ENCODE measurements at places on chromosomes 6 and 20. TPM values are rescaled to one million over a fixed set of nuclear protein-coding genes. Genes with fewer than 3 reads are reported as not detected.

The HCRTR2 gene
- not detected for total RNA-seq

The UNC93A gene
- not detected for total RNA-seq

The WFDC10B gene
- not detected for total RNA-seq

The BCAS4 gene
- 4.9 TPM for total RNA-seq

The RIPPLY2 gene
- total RNA-seq, result not detected

The TOMM6 gene
- total RNA-seq, result 134 TPM

The ANKRD66 gene
- not detected for total RNA-seq

The CLPSL1 gene
- not detected for total RNA-seq

The OR12D3 gene
- not detected for total RNA-seq

The EPB41L1 gene
- total RNA-seq, result not detected

The CDH4 gene
- total RNA-seq, result 0.05 TPM

The CALHM4 gene
- not detected for total RNA-seq

The DEFB132 gene
- not detected for total RNA-seq

The RBPJL gene
- total RNA-seq, result not detected

The C6orf163 gene
- total RNA-seq, result 1.9 TPM

The PTCHD4 gene
- total RNA-seq, result not detected

The PKHD1 gene
- total RNA-seq, result not detected

- no peak overlapping the region for H3K4me3 ChIP-seq
- no peaks in the 10 kb centered on the region for H3K36me3 ChIP-seq
- H3K4me1 ChIP-seq, result no peaks in the 10 kb centered on the region
Measured at GRCh38 chr6:9628819-9629218, 786.1 kb downstream of the TFAP2A start.

DNA sequence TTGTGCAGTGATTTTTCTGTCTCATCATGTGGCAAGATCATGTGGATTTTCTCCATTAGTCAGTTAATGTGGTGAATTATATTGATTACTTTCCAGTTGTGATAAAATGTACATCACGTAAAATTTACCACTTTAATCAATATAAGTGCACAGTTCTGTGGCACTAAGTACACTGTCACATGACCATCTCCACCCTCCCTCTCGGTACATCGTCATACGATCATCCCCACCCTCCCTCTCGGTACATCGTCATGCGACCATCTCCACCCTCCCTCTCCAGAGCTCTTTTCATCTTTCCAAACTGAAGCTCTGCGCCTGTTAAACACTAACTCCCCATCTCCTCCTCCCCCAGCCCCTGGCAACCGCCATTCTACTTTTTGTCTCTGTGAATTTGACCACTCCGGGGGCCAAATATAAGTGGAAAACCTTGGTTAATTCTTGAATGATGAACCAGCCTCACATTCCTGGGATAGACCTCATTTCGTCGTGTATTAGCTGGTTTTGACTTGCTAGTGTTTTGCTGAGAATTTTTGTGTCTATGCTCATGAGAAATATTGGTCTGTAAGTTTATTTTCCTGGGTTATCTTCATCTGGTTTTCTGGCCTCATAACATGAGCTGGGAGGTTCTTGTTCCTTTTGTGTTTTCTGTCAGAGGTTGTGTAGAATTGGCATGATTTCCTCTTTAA is 10.8 kb downstream of the NTSR1 start:
- no peaks in the 10 kb centered on the region for H3K36me3 ChIP-seq
- no peak for DNase-seq
- no peak overlapping the region for H3K27ac ChIP-seq

DNA sequence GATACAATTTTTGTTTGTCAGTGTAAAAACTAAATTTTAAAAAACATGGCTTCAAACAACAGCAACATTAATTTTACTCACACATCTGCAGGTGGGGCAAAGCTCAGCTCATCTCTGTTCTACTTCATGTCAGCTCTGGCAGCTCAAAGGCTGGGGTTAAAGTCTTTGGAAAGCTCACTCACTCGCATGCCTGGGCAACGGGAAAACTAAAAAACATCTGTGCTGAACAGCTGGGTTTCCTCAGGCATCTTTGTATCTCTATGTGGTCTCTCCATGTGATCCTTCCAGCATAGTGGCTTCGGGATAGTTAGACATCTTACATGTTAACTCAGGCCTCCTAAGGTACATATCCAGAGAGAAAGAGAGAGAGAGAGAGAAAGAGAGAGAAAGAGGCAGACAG is 499.6 kb downstream of the RFPL4B start:
- DNase-seq, result no peak
- no peaks in the 10 kb centered on the region for H3K36me3 ChIP-seq
- H3K27me3 ChIP-seq, result no peaks in the 10 kb centered on the region
- no peak overlapping the region for H3K27ac ChIP-seq
- H3K4me1 ChIP-seq, result no peaks in the 10 kb centered on the region
- H3K4me3 ChIP-seq, result no peak overlapping the region

DNA sequence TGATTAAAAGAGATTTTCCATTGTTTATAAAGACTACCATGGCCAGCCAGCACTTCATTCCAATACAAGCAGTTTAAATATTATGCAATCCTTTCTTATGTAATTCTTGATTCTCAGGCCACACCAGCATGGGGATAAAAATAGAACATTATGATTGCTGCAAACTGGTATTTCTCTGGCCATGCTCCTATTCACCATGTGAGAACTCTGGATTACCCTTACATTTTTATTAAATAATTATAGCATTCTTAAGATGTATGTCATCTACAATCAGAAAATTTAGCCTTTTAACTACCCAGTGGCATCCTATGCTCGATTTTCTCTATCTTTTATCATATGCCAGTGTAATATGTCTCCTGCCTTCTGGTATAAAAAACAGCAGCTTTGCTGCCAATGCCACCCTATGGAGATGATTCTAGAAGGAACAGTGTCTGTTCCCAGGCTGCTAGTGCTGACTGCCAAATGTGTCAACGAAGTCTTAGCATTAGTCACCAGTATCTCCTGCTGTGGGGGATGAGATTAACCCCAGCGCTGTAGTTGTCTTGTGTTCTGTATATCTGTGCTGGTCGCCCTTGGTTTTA is 501.4 kb downstream of the BCKDHB start:
- no peaks in the 10 kb centered on the region for H3K4me1 ChIP-seq
- H3K4me3 ChIP-seq, result no peak overlapping the region
- H3K27me3 ChIP-seq, result no peaks in the 10 kb centered on the region

- H3K4me1 ChIP-seq, result peaks cover 20% of the 10 kb centered on the region
- DNase-seq, result peak; percentile 95
- no peaks in the 10 kb centered on the region for H3K27me3 ChIP-seq
- H3K36me3 ChIP-seq, result peaks cover 7% of the 10 kb centered on the region
Measured at GRCh38 chr6:26537846-26538571, at the start of gene HMGN4. Gene HMGN4, plus strand, starts transcription at chr6:26538366. Its CDS starts 6,841 bp downstream, at chr6:26545207.

DNA sequence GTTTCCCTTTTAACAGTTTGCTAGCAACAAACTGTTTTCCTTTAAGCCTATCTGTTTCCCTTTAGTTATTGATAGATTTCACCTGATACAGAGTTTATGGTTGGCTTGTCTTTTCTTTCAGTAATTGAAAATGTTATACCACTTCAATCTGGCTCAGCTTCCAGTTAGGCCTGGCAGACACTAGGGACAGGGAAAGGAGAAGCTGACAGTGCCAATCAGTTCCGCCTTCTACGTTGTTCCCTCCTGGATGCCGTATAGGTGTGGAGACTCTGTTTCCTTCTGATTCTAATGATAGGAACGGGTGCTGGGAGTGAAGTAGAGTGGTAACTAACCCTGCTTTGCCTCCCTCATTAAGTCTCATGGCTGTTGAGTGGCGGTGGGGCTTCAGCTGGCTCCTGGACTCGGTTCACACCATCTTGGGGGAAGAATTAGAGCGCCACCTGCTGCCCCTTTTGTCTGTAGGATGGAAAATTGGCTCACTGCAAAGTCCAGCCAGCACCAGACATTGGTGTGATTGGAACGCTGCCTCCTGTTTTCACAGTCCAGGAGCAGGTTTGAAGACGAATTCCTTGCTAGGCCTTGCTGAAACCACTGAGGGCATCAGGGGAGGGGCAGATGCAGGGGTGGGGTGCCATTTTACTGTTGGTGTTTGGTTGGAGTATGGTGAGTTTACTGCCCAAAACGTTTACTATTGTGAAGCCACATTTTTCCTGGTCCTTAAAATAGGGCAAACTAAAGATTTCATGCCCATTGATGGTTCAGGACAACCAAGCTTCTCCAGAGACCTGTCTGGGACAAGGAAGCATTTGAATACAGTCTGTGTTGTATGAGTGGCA is 1729.5 kb downstream of the GRIK2 start:
- no peak for DNase-seq
- H3K36me3 ChIP-seq, result no peaks in the 10 kb centered on the region
- H3K4me1 ChIP-seq, result no peaks in the 10 kb centered on the region
- H3K27me3 ChIP-seq, result no peaks in the 10 kb centered on the region

GRCh38 chr20:2564406-2564805 is 28.0 kb downstream of the TMC2 start:
- no peak overlapping the region for H3K4me3 ChIP-seq
- no peaks in the 10 kb centered on the region for H3K4me1 ChIP-seq
- no peaks in the 10 kb centered on the region for H3K36me3 ChIP-seq

- H3K27ac ChIP-seq, result no peak overlapping the region
- no peak for DNase-seq
- H3K4me1 ChIP-seq, result no peaks in the 10 kb centered on the region
- no peaks in the 10 kb centered on the region for H3K36me3 ChIP-seq
- H3K27me3 ChIP-seq, result no peaks in the 10 kb centered on the region
- H3K4me3 ChIP-seq, result no peak overlapping the region
Measured at GRCh38 chr20:46246559-46246958, 61.7 kb downstream of the CDH22 start.

- no peaks in the 10 kb centered on the region for H3K4me1 ChIP-seq
- no peaks in the 10 kb centered on the region for H3K36me3 ChIP-seq
- DNase-seq, result no peak
- H3K4me3 ChIP-seq, result no peak overlapping the region
- no peak overlapping the region for H3K27ac ChIP-seq
- H3K27me3 ChIP-seq, result no peaks in the 10 kb centered on the region
Measured at GRCh38 chr6:121499666-121500065, 64.2 kb downstream of the GJA1 start.

GRCh38 chr6:3610206-3610605 is 141.3 kb downstream of the PXDC1 start:
- H3K4me3 ChIP-seq, result no peak overlapping the region
- H3K36me3 ChIP-seq, result no peaks in the 10 kb centered on the region
- DNase-seq, result no peak
- H3K27ac ChIP-seq, result no peak overlapping the region
- H3K4me1 ChIP-seq, result no peaks in the 10 kb centered on the region

DNA sequence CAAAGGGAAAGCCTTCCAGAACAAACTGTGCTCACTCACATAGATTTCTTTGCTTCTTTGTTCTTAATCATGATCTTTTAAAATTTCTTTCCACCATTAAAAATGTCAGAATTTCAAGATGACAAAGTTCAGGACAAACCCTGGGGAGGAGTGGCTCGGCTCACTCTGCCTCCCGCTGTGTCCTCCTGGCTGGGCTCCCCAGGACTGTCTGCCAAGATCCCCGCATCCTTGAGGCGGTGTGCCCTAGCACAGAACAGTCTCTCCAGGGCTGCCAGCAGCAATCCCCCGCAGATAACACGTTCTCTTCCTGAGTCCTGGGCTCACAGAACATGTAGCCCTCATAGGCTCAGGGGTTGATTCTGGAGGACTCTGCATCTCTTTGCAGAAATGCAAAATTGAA is 98.4 kb upstream of the KCNG1 start:
- no peaks in the 10 kb centered on the region for H3K4me1 ChIP-seq
- DNase-seq, result no peak
- no peak overlapping the region for H3K4me3 ChIP-seq
- no peak overlapping the region for H3K27ac ChIP-seq
- no peaks in the 10 kb centered on the region for H3K36me3 ChIP-seq
- H3K27me3 ChIP-seq, result no peaks in the 10 kb centered on the region

- no peaks in the 10 kb centered on the region for H3K36me3 ChIP-seq
- no peak overlapping the region for H3K4me3 ChIP-seq
- H3K27me3 ChIP-seq, result no peaks in the 10 kb centered on the region
- H3K4me1 ChIP-seq, result no peaks in the 10 kb centered on the region
- no peak overlapping the region for H3K27ac ChIP-seq
Measured at GRCh38 chr6:103140308-103141027, 1719.3 kb downstream of the HACE1 start.

GRCh38 chr6:2765896-2766766 is 938 bp downstream of the WRNIP1 start:
- H3K4me3 ChIP-seq, result peak overlapping the region; percentile 76
- peak; percentile 32 for DNase-seq
- H3K27ac ChIP-seq, result peak overlapping the region; percentile 76
- H3K36me3 ChIP-seq, result peaks cover 4% of the 10 kb centered on the region
- peaks cover 30% of the 10 kb centered on the region for H3K4me1 ChIP-seq

GRCh38 chr6:109644131-109644530 is 46.9 kb downstream of the AK9 start:
- H3K27ac ChIP-seq, result no peak overlapping the region
- H3K27me3 ChIP-seq, result no peaks in the 10 kb centered on the region
- DNase-seq, result no peak
- H3K36me3 ChIP-seq, result no peaks in the 10 kb centered on the region
- H3K4me1 ChIP-seq, result no peaks in the 10 kb centered on the region
- H3K4me3 ChIP-seq, result no peak overlapping the region

GRCh38 chr20:23242104-23242503 is 108.5 kb upstream of the NXT1 start:
- DNase-seq, result no peak
- H3K4me1 ChIP-seq, result no peaks in the 10 kb centered on the region
- no peaks in the 10 kb centered on the region for H3K36me3 ChIP-seq
- no peaks in the 10 kb centered on the region for H3K27me3 ChIP-seq
- no peak overlapping the region for H3K4me3 ChIP-seq

- DNase-seq, result no peak
- H3K27ac ChIP-seq, result no peak overlapping the region
- no peaks in the 10 kb centered on the region for H3K27me3 ChIP-seq
- no peaks in the 10 kb centered on the region for H3K36me3 ChIP-seq
- H3K4me3 ChIP-seq, result no peak overlapping the region
Measured at GRCh38 chr6:110327391-110327790, 30.8 kb downstream of the METTL24 start.

- no peak overlapping the region for H3K4me3 ChIP-seq
- no peaks in the 10 kb centered on the region for H3K27me3 ChIP-seq
- H3K27ac ChIP-seq, result no peak overlapping the region
- no peak for DNase-seq
Measured at GRCh38 chr6:111222341-111222740, 135.0 kb downstream of the SLC16A10 start.

DNA sequence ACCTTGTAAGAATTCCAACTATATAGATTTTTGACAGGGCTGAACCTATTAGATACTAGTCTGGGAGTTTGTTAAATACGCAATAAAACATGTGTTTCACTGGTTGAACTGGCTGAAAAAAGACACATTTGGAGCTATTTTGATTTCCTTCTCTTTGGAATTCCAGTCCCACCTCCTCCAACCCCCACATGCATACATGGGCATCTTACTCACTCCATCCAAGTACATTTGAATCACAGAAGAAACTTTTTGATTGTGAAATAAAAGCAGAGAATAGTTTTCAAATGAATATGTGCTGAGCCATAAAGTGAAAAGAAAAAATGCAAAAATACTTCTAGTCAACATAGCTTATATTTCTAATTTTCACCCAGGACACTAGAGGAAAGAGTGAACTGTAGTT is 33.9 kb upstream of the STXBP5 start:
- H3K27me3 ChIP-seq, result no peaks in the 10 kb centered on the region
- DNase-seq, result no peak
- no peaks in the 10 kb centered on the region for H3K4me1 ChIP-seq
- no peak overlapping the region for H3K4me3 ChIP-seq
- no peak overlapping the region for H3K27ac ChIP-seq

Measured in naive thymus-derived CD4-positive, alpha-beta T cell (primary cell).